ENCODE measurements at places on chromosomes 2 and 18.

GRCh38 chr2:147636886-147637285 is 207.9 kb upstream of the ACVR2A start:
- DNase-seq = no peak

GRCh38 chr2:215693193-215693998 is 257.5 kb upstream of the FN1 start:
- no peak for DNase-seq

DNA sequence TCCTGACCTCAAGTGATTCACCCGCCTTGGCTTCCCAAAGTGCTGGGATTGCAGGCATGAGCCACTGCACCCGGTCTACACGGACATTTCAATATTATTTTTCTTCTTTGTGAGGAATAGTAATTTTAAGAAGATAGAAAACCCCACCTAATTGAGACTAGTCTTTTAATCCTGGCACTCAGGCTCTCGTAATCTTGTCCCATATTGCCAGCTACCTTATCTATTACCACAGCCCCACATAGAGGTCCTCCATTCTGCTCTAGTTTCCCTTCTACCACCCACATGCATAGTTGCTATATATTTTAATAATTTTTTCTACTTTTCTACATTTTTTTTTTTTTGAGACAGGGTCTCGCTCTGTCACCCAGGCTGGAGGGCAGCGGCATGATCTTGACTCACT is 9.5 kb upstream of the USP14 start:
- no peak for DNase-seq

DNA sequence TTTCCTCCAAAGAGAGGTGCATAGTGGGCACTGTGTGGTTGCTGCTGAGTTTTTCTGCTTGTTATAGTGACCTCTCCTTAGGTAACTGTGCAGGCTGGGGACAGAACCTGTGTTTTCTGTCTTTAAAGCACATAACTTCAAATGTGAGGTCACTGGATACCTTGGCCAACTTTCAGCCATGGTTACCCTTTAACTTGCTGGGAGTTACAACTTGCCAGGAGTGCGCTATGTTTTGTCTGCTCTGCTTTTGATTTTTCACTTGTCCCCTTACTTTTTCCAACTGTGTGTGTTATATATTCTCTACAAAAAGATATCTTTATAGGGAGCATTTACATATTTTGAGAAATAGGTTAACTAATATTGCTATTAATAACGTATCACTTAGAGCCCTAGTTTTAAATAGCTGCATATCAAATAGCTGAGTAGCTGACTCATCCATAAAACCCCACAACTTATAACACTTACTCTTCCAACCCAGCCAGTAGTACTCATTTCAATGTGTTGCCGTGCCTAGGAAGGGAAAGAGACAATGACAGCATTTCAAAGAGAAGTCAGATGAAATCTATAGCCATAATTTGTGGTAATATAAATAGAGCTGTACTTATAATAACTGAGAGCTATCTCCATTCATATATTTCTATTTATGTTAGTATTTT is 51.6 kb downstream of the DPP4 start:
- no peak for DNase-seq

DNA sequence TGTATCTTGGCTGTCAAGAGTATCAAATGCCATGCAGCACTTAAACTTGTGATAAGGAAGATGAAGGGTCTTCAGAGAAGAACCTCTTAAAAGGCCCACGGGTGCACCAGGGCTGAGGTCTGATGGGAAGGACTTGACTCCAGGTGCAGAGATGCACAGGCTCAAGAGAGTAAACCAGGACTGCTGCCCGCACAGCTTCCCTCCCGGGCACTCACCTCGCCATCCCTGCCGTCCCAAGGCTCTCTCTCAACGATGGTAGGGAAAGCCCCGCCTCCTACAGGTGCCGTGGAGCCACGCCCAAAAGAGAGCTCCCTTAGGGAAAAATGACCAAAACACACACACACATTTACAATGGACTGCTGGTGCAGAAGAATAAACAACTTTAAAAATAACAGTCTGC is 27.9 kb downstream of the PDIA6 start:
- no peak for DNase-seq

- no peak for DNase-seq
These were observed 154.7 kb upstream of the LYPD1 start for GRCh38 chr2:132824716-132825115.

- peak; percentile 50 for DNase-seq
These were observed 31.0 kb upstream of the SLC3A1 start for GRCh38 chr2:44244135-44244871.

GRCh38 chr2:183255411-183255810 is 131.2 kb downstream of the NUP35 start:
- peak; percentile 25 for DNase-seq

DNA sequence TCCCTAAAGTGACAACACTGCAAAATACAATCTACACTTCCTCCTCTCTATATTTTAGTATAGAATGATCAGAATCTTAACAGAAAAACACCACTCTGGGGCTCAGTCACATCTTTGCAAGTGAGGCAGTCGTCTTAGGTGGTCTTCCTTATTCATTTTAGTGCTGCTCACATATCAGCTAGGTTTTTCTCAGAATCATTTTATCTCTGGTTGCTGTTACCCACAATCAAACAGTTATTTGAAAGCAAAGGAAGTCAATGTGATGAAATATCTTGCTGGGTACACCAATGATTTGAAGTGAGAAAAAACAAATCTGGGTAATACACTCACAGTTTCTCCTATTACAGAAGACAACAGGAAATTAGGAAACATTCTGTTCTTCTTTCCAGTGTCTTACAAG is 275.2 kb downstream of the DSEL start:
- DNase-seq = no peak

DNA sequence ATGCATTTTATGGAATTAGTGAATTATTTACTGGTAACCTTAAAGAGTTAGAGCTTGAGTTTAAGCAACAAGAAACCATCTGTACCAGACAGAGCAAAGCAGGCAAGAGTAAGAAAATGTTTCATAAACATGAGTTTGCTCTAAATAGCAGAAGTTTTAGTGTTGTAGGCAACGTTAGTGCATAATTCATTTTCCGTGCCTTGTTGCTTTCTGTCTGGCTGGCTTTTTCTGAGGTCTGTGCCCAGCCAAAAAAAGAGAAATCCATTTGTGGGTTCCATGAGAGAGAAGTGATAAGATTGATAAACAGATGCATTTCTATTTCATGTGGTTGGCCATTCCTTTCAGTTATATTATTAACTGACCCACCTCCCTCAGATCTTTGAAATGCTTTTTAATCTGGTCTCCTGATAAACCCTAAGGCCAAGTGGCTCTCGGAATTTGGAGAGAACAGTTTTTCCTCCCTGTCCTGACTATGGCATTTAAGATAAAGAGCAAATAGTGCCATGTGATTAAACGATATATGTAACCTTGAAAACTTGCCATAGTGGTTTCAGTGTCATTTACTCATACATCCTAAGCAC is 139.5 kb upstream of the LMAN1 start:
- DNase-seq = no peak
